ENCODE measurements at places on chromosomes 1 and 21. TPM values are rescaled to one million over a fixed set of nuclear protein-coding genes. Genes with fewer than 3 reads are reported as not detected.

The GPR61 gene
- 0.31 TPM for total RNA-seq

DNA sequence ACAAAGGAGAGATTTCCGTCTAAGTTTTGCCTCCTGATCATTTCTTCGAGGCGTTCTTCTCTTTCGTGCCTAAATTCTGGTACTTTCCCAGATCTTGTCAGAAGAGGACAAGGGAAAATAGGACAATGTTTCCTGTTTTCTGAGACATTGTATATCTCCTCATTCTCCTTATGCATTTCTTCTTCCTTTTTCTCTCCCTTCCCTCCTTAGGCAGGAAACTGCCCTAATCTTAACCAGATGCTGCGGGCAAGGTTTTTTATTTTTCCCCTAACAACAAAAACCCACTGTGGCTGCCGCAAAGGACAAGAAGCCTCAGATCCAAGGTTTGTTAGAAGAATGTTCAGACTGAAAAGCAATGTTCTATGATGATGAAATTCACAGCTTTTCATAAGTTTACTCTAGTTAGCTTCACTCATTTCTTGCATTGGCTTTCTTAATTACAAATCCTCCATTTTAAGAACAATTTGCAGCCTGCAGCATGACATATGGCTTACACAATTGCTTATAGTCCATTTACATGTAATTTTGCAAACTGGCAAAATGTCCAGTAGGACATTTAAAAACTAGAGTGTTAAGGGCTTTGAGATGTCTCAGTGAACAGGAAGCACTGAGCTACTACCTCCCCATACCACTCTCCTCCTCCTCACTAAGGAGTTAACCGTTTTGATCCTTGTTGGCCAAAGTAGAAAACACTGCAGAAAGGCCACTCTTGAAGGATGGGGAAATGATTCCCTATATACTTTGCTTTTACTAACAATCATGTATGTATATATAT, 624 bp downstream of the CTSK start:
- no peak for DNase-seq

DNA sequence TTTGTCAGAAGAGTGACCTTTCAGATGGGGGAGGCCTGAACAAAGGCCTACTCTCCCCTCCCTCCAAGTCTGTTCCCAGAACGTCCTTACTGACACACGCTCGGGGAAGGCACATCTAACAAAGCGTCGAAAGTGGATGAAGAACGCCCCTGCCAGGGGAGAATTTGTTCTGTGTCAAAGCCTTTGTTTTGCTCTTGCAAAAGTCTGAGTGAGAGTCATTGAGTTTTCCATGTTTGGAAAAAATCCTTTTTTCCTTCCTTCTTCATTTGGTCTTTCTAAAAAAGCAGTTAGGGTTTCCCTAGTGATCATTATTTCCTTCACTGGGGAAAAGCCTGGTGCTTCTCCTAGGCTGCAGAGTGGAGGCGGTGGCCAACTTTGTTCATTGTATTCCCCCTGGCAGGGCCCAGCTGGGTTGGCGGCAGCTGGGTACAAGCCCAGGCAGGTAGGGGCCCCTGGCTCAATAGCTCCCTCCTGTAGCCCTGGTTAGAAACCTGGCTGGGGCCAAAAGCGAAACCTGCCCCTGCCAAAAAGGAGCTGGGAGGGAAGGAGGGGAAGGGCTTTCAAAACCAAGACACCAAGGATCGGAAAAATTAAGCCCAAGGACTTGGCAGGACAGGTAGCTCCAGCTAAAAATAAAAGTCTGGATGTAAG, 81.1 kb downstream of the ITPKB start:
- no peak for DNase-seq

DNA sequence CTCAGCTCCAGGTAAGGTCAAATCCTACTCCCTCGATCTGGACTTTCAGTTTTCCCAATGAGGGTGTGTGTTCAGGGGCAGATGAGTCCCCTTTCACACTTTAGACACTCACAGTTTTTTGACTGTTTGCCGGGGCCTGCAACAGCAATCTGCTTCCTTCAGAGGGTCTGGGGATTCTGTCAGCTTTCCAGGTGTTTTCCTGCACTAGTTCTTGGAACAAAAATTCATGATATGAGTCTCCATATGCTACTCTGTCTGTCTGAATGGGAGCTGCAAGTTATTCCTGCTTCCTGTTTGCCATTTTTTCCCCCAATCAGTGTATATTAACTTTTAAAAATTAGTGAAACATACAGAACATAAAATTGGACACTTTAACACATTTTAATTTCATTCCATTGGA, 24.3 kb downstream of the CYP4B1 start:
- DNase-seq: no peak

- no peak for DNase-seq
These were observed 69.6 kb downstream of the GBP6 start for GRCh38 chr1:89433421-89433820.

DNA sequence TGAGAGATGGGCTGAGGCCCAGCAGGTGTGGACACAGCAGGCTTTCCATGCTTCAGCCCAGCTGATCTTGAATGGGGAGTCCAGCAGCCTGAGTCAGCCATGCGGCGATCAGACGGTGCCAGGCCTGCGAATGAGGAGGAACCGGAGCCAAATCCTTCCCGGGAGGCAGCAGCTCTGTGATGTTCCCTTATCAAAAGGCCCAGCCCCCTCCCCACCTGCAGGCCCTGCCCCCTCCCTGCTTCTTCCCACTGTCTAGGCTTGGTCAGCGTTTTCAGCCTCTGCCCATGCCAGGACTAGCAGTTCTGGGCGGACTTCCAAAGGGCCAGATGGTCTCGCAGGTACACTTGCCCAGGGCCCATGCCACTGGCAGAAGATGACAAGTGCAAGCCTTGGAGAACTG, 253.8 kb downstream of the KAZN start:
- DNase-seq: no peak

The CD52 gene
- 141 TPM for total RNA-seq
